ENCODE measurements at places on chromosomes 5 and 9.
A peak's percentile ranks its signal among the peaks of the same experiment; 100 is the strongest.

- no peak for DNase-seq
Measured at GRCh38 chr5:62271870-62272269, 34.1 kb upstream of the KIF2A start.

DNA sequence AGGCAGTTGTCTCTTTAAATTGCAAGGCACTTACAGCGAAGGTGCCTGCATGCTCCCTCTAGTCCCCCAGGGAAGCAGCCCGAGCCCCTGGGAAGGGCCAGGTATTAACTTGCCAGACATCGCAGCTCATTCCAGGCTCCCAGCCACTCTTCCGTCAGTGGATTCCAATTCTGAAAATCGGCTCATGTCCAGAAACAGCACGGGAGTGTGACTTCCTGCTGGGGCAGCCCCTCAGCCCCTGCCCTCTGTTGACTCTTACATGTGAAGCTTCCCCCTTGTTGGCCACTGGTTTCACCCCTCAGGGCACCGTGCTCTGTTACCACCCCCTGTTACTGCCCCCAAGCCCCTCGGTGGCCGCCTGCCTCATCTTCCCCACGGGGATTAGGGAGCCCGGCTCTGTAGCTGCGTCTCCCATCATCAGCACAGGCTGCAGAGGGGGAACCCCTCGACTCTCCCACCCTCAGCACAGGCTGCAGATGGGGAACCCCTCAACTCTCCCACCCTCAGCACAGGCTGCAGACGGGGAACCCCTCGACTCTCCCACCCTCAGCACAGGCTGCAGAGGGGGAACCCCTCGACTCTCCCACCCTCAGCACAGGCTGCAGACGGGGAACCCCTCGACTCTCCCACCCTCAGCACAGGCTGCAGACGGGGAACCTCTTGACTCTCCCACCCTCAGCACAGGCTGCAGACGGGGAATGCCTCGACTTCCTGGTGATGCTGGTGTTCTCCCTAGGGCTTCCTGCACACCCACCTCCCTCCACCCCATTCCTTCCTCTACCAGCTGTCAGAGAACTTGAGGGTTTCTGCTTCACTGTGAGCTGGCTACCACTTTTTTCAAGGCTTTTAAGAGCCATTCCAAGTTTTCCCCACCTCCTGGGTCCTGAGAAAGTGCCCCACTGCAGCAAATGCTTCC, 11.1 kb upstream of the CACNA1B start:
- no peak for DNase-seq

DNA sequence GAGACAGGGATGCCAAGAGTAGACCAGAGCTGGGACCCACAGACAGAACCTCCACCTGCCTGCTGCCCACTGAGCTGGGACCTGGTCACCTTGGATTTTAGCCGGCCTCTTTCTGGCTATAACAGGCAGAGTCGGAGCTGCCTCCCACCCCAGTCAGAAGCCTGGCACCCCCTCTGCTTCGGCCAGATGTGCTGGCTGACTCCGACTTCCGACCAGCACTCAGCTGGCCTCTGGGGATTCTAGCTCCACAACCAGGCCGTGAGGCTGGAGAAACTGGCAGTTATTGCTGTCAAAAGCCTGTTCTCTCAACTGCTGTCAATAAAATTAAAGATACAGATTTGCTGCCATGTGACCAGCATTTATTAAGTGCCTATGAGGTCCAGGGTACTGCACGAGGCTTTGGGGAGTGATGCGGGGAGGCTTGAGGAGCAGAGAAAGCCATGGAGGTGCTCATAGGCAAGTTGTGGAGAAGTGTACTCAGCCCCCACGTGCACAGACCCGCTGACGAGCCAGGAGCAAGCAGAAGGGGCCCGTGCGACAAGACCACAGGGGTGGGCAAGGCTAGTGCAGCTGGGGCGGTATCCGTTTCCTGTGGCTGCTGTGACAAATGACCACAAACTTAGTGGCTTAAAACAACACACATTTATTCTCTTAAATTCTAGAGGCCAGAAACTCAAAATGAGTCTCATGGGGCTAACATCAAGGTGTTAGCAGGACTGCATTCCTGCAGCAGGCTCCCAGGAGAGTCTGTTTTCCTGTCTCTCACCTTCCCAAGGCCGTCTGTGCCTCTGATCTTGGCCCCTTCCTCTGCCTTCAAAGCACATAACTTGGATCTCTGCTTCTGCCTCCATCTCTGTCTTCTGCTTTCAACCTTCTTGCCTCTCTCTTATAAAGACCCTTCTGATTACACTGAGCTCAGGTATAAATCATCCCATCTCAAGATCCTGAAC, 13.1 kb downstream of the GFI1B start:
- no peak for DNase-seq

DNA sequence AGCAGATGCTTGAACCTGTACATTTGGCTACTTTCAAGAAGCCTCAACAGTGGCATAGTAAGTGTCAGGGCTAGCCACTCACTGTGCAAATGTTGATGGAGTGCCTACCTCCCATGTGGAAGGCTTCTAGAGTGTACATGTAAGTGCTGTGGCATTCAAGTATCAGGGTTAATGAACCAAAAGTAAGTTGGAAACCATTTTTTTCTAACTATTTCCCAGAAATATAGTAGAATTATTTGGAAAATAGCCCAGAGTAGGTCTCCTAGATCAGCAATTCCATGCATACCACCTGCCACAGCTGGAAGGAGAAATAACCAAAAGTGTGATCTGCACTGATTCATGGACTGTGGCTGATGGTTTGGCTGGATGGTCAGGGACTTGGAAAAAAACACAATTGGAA, 53.3 kb downstream of the FOXD1 start:
- DNase-seq: no peak

GRCh38 chr9:4009006-4009511, 290.8 kb downstream of the GLIS3 start:
- no peak for DNase-seq

DNA sequence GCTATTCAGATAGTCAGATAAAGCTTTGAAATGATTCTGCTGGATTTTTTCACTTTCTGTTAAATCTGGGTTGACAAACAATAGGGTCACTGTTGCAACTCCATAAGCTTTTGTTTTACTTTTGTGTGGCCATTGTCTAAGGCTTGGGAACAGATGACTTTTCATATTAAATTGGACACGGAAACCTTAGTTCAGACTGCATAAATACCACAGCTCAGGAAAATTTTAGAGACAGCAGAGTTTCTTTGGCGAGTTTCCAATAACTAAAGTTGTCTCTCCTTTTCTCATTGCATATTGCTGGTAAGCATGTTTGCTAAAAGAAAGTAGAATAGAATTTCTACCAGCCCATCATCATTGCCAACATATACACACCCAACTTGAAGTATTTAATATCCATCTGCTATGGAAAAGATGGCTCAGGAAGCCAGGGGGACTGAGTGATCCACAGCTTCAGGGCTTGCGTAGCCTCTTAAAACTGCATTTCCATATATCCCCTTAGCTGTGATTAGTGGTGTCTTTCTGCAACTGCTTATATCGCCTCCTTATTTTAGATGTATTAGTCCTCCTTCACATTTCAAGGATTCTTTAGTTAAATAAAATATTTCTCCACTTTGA, 168.2 kb downstream of the ARHGAP26 start:
- no peak for DNase-seq

DNA sequence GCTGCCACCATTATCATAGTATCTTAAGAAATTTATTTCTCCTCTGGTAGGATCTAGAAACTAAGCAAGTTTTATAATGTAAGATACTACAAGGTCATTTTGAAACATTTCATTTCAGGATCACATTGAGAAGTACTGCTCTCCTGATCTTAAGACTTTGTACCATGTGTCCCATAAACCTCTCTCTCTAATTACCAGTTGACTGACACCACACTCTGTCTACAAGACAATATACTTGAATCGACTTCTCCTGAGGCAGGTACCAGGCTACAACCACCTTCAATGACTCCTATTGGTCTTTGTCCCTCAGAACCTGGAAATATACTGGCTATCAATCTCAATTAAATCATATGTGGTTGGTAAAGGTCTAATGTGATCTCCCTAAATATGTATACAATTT, 597.0 kb downstream of the PTPRD start:
- DNase-seq: no peak

DNA sequence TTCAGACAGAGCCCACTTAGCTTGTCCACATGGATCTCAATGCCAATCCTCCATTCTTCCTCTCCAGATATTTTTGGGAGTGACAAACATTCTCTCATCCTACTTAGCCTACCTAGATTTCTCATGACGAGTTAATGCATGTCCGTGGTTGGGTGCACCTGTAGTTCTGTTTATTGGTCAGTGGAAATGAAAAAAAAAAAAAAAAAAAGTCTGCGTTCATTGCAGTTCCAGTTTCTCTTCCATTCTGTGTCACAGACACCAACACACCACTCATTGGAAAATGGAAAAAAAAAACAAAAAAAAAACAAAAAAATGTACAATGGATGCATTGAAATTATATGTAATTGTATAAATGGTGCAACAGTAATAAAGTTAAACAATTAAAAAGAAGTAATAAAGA, 59.0 kb downstream of the BASP1 start:
- no peak for DNase-seq

DNA sequence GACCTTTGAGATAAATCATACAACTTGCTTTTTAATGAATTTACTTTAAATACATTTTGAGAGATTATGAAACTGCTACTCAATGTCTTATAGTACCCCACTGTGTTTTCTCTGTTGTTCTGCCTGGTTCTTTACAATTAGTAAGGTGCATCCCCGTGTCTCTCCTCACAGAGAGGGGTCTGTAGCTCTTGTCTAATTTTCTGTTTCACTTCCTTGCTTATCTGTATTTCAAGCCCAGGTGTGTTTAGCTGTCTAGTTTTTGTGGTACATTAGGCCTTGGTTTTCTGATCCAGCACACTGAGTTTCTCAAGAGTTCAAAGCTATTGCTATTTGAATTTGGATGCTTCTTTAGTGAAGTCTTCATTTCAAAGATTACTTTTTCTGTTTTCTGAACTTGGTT, 105.1 kb downstream of the MAST4 start:
- DNase-seq: peak; percentile 84

- no peak for DNase-seq
Measured at GRCh38 chr5:143671021-143671420, 140.9 kb upstream of the HMHB1 start.

- DNase-seq: no peak
Measured at GRCh38 chr5:14310901-14311300, 167.8 kb downstream of the TRIO start.

- no peak for DNase-seq
Measured at GRCh38 chr9:70802758-70803436, 318.5 kb downstream of the TRPM3 start.

- DNase-seq: no peak
Measured at GRCh38 chr5:176413255-176413565, 3.1 kb downstream of the CLTB start.

GRCh38 chr5:79269733-79270166, 33.8 kb downstream of the JMY start:
- no peak for DNase-seq

GRCh38 chr9:32526041-32526706, at the start of gene RIGI:
TSS of gene RIGI (minus strand) at chr9:32526196. CDS start at chr9:32526166, 30 bp downstream.
- DNase-seq: peak; percentile 79

GRCh38 chr5:41891066-41891707, 13.0 kb upstream of the RIMOC1 start:
- no peak for DNase-seq

GRCh38 chr5:112418659-112419163, 366 bp downstream of the EPB41L4A start:
- DNase-seq: no peak

GRCh38 chr5:97006454-97007060, 70.7 kb downstream of the LNPEP start:
- DNase-seq: no peak

DNA sequence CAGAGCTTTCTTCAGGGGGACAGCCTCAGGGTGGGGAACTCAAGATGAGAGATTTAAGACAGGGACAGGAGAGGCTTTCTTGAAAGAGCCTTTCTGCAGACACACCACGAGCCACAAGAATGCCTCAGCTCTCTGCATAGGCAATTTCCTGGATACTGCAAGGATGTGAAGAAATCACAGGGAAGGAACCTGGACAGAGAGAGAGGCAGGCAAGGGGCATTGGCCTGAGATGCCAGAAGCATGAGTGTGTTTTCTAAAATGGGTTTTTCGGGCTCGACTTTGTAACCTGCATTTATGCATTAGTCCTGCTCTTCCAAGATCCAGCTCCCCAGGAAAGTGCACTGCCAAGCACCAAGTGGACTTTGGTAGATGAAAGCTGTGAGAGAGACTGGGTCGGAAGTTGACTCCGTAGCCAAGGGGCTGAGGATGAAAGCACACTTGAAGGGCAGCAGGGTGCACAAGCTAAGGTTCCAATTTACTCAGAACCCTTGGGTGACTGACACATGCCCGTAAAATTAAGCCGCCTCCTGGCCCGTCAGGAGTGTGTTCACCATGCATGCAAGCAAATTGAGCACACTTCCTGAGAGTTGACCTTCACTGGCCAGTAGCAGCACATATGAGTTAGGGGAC, 90.9 kb downstream of the CFAP90 start:
- DNase-seq: no peak

DNA sequence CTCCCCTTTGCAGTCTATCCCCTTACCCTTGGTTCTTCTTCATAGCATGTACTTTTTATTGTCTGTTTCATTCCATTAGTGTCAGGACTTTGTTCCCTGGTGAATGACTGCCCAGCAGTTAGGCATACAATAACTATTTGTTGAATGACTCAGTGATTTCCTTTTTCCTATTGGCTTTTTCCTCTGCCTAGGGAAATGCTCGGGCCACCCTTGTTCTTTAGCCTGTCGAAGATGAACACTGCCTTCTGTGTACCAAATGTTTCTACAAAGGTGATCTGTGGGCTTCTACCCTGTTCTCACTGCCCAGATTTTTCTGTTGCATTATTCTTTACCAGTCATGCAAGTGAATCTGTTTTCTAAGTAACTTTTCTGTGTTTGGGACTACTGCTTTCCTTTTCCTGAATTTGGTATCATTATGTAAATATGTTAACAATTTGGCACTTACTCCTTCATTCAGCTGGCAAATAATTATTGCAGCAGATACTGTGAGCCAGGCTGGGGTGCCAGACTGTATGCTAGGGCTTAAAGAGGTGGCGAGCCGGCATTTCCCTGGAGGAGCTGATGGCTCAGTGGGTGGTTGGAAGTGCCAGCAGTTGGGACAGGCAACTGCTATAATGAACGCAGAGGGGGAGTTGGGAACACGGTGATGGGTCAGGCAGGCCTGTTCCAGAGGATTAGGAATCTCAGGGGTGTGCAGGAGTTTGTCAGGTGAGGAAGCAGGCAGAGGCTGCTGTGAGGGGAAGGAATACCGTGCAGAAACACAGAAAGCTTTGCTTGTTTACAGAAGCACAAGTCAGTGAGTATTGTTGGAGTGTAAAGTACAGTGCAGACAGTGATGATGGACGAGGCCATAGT, 30.6 kb downstream of the KDM4C start:
- no peak for DNase-seq

GRCh38 chr5:6158974-6159831, 219.1 kb downstream of the MED10 start:
- DNase-seq: no peak

- DNase-seq: peak; percentile 30
Measured at GRCh38 chr5:108989761-108990392, 242.2 kb downstream of the FER start.

DNA sequence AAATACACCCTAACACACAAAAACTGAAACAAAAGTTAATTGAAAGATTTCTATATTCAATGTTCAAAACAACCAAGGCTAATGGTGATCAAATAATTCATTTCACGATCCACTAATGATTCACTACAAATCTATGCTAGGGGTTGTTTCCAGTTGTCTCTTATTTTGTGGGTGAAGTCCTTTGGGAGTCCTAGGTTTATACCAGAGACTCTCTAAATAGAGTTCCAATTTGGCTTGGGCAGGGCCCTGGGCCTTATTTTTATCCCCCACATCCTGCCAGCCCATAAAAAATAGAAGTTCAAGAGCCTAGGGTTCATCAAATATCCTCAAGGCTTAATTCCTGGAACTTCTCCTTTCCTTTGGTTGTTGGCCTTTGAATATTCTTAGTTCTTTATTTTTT, 26.1 kb downstream of the SREK1IP1 start:
- DNase-seq: no peak

All from MM.1S (cell line).